Stimulated activated CD4-positive, alpha-beta T cell treated with anti-CD3 and anti-CD28 coated beads, Interleukin-4, amount 100 ng/mL, for 4 hours (primary cell): ENCODE measurements at places on chromosomes 6 and 20.

- peak; percentile 31 for DNase-seq
Observed at GRCh38 chr20:24027229-24027628, 38.6 kb upstream of the GGTLC1 start.

- DNase-seq: no peak
Observed at GRCh38 chr6:400815-401214, 9.3 kb downstream of the IRF4 start.

- no peak for DNase-seq
Observed at GRCh38 chr6:156485150-156485549, 292.0 kb upstream of the ARID1B start.

- no peak for DNase-seq
Observed at GRCh38 chr6:53852805-53853204, 58.0 kb downstream of the LRRC1 start.

- DNase-seq: no peak
Observed at GRCh38 chr6:83514866-83515466, 2.6 kb downstream of the PRSS35 start.

GRCh38 chr6:100573166-100573565 is 108.4 kb upstream of the SIM1 start:
- DNase-seq: no peak

- no peak for DNase-seq
Observed at GRCh38 chr20:18919996-18920395, 106.4 kb downstream of the SCP2D1 start.

DNA sequence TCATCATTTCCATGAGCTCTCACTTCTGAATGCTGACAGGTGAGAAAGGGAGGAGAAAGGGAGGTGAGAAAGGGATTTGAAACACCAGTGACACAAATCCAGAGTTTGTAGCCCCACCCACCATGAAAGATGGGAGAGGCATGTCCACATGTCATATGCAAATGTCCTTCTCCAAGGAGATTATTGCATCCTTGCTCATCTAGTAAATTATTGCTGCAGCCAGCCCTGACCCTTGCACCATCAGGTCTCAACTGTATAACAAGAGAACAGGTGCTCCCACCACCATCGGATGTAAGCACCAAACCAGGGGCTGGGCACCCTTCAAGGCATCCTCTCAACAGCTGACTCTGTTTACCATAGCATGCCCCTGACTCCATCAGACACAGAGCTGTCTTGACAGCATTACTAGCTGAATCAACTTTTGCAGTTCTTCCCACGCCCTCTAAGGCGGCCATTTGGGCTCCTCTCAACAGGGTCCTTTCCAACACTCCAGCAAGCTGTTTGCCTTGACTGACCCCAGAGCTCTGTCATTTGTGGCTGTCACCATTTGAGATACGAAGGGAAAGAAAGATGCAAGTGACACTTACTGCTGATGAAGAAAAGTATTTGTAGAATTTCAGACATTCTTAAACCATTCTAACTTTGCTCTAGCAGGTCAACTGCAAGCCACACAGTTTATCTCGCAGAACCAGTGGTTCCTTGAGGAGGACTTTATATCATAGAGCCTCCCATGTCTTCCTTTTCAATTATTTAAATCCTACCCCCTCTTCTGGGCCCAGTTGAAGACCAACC is 14.2 kb downstream of the GFOD1 start:
- DNase-seq: no peak

GRCh38 chr6:148250975-148251685 is 91.5 kb upstream of the SASH1 start:
- DNase-seq: no peak

GRCh38 chr6:93624408-93624807 is 205.0 kb upstream of the EPHA7 start:
- DNase-seq: no peak

DNA sequence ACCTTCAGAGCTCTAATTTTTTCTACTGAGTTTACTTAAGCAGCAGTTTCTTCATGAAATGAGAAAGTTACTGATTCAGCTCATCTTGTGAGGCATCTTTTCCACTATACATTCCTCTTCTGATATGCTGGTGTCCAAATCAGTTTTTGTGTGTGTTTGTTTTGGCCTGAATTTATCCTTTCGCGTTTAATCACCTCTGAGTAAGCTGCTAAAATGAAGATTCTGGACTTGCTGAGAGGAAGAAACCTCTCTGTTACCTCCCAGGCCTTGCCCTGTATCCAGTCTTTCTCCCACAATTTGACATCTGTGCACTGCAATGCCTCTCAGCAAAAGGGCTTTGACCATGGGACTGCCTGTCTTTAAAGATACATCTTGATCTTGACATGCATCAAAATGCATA is 536.2 kb upstream of the NRSN1 start:
- DNase-seq: no peak

DNA sequence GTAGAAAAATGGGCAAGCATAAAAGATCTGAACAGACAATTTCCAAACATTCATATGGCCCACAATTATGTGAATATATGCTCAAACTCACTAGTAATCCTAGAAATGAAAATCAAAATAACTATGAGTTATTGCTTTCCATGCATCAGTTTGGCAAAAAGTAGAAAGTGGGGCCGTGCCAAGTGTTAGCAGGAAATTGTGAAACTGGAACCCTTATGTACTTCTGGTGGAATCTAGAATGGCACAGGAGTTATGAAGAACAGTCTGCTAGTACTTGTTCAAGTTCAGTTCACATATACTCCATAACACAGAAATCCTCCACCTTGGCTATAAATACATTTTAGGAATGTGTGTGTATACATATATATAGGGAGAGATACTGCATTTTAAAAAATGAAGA is 89.8 kb downstream of the EYA2 start:
- DNase-seq: no peak

- no peak for DNase-seq
Observed at GRCh38 chr6:108969776-108970175, 121.6 kb downstream of the ARMC2 start.

DNA sequence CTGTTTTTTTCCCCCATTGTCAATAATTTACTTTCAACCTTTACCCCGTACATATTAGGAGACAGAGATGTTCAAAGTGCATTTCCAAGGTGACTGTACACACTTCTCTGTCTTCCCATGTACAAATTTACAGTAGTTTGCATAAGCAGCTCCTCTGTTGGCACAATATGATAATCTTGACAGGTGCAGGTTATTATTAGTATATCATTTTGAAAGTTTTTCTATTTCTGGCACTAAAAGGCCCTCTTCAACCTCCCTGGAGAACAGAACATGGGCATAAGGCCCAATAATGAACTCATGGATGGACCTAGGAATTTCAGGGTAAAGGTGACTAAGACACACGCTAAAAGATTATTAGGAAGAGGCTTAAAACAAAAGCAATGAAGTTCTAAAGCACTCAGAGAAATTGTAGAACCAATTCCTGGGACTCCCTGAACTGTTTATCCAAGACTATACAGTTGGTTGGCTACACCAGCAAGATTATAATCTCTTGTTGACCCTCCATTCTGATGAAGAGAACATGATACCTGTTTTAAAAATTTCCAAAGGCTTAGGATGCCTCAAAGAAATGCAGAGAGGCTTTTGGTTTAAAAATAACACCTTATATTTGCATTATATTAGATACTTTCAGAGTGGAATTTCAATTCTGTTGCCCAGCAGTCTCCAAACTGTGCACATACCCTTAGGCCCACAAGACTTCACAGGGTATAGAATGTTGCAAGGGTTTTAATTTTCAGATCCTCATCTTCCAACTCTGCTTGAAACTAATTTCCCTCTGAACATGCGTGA is 1.1 kb downstream of the AIG1 start:
- DNase-seq: no peak

DNA sequence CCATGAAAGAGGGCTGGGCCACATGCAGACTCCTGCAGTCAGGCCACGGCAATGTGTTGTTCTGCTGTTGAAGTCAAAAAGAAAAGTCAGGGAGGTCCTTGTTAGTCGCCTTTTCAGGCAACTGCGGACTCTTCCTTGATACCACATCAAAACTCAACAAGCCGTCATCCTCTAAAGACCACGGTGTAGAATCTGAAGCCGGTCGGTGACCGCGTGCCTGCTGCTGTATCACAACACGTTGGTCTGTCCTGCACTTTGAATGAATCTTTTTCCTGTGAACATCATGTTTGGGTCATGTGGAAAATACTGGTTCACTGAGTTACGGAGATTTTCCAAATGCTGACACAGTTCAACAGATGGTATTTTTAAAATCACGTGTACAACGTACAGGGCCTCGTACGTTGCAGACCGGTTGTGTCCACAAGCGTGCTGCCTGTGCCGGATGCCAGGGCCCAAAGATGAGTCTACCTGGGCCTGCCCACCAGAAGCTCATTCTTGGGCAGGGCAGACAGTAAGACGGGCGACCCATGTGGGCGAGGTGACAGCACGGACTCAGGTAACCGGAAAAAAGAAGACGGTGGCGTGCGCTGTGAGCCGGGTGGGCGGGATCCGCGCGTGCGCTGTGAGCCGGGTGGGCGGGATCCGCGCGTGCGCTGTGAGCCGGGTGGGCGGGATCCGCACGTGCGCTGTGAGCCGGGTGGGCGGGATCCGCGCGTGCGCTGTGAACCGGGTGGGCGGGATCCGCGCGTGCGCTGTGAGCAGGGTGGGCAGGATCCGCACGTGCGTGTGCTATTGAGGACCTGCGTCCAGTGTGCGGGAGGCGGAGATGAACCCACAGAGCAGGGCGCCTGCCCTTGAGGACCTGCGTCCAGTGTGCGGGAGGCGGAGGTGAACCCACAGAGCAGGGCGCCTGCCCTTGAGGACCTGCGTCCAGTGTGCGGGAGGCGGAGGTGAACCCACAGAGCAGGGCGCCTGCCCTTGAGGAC is 114.5 kb downstream of the FAM120B start:
- DNase-seq: no peak

- DNase-seq: no peak
Observed at GRCh38 chr6:43779852-43780236, 9.8 kb downstream of the VEGFA start.

GRCh38 chr20:63767886-63768285 is 28.3 kb downstream of the SLC2A4RG start:
- DNase-seq: no peak

DNA sequence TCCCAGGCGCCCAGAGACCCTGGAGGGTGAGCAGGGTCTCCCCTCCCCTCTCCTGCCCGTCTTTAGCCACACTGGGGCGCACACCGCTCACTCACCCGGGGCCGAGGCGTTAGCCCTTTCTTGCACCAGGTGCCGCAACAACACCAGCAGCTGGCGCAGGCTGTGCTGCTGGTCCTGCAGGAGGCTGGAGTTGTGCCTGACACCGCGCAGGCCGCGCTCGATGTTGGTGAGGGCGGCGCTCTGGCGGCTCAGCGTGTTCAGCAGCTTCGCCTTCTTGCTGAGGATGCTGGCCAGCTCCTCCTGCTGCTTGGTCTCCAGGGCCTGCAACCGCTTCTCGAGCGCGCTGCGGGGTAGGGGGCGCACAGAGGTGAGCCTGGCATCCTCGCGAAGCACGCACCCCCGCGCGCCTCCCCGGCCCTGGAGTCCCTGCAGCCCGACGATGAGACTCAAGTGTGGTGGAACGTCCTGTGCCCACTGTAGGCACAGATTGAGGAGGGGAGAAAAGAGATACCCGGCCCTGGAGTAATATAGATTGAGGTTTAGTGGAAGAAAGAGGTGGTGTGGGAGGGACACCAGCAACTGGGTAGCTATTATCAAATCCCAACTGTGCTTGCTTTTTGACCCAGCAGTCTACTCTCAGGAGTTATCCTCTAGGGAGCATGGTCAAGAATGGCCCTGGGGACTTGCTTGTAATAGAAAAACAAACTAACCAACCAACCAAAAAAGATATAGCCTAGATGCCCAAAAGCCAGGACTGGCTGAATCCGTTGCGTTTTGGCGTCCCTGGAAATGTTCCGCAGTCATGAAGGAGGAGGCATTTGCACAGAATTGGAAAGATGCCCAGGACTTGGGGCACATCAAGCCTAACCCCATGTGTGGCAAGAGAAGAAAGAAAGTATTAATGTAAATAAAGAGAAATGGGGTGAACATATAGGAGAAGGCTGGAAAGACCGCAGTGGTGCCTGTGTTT is 30.9 kb downstream of the ANGPT4 start:
- no peak for DNase-seq

DNA sequence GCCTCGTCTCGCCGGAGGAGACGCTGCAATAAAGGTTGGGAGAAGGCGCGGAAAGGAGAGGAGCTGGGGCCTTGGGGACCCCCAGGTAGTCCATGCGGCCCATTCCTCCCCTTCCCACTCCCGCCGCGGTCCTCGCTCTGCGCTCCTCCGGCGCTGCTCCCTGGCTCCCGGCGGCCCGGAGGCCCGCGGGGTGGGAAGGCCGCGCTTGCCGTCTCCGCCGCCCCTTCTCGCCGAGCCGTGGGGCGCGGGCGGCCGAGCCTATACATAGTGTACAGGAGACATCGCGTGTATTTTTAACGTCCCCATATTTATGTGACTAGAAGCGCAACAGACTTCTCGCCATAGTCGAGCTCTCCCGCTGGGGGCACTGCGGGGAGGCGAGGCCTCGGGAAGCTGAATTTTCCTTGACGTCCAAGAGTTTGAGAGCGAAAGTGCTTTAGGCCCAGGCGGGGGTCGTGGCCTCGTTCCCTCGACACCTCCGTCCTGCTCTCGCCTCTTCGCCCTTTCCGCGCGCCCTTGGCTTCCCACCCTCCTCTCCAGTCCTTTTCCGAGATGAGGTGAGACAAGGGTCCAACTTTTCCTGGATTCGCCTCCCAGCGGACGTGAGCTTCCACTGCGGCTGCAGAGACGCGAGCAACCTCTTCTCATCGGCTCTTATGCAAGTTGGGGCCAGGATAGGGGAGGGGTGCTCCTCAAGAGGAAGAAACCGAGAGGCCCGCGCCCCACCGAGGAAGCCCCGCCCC is 29.0 kb downstream of the SLC12A5 start:
- no peak for DNase-seq

DNA sequence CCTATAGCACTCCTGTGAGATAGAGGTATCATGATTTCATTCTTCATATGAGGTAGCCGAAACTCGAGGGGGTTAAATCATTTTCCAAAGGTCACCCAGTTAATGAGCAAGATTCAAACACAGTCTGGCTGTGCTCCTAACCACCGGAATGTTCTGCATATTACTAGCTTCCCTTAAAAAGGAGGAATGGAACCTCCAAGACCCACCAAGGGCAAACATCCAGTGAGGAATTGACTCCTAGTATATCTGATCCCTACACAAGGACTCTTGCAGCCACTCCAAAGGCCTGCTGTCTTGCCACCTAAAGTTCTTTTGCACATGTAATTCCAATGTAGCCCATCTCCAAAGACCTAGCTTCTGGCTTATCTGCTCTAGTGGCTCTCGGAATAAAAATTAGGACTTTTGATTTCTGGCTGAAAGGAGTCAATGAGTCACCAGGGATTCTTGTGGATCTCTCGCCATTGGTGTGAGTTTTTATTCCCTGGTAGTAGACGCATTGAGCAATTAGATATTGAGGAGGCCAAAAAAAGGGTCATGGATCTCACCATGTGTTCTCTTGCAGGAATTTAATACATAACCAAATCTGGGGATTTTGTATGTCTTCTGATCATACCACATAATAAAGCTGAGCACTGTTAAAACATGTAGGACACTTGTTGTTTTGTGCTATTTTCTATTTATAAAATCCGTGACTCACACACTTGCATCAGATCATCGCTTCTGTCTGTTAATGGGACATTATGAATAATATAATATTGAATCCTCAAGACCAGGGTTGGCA is 9.1 kb downstream of the BCAS1 start:
- no peak for DNase-seq

GRCh38 chr6:155968921-155969320 is 513.3 kb upstream of the NOX3 start:
- no peak for DNase-seq
